Activated T-cell treated with anti-CD3 and anti-CD28 coated beads for 4 hours (primary cell): ENCODE measurements at places on chromosomes 2 and 18.

DNA sequence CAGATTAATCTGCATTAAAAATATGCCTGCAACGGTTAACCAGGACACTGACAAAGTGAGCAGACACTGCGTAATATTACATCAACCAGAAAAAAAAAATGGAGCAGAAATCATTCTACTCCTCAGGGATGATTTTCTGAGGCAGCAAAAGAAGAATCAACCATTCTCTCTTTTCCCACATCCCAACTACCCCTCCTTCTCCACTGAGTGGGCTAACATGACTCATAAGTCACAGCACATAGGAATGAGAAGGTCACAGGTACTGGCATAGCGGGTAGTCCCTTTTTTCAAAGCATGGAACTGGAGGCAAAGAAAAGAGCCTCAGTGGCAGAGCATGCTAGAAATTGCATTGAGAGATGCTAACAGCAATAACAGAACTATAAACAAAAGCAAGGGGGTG is 54.3 kb upstream of the TSPYL6 start:
- DNase-seq: no peak

- DNase-seq: no peak
Observed at GRCh38 chr2:183375821-183376220, 251.6 kb downstream of the NUP35 start.

DNA sequence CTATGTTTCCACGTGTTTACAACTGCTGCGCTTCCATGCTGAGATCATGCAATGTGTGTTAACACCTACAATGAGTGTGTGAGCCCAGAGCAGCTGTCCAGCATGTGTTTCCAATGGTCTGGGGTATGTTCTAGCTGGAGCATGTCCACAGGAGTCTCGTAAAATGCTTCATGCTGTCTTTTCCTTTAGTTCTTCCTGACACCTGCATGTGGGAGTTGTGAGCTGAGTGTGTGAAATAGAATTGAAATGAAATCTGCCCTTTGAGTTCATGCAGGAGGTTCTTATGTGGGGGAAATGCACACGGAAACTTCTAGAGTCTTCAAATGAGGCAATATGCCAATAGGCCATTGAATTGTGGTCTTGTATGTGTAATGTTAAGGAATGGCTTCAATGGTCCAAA is 205.1 kb downstream of the RND3 start:
- no peak for DNase-seq

GRCh38 chr2:38500283-38500634 is 102.5 kb downstream of the HNRNPLL start:
- no peak for DNase-seq

- DNase-seq: no peak
Observed at GRCh38 chr2:6556755-6557154, 309.0 kb downstream of the CMPK2 start.

DNA sequence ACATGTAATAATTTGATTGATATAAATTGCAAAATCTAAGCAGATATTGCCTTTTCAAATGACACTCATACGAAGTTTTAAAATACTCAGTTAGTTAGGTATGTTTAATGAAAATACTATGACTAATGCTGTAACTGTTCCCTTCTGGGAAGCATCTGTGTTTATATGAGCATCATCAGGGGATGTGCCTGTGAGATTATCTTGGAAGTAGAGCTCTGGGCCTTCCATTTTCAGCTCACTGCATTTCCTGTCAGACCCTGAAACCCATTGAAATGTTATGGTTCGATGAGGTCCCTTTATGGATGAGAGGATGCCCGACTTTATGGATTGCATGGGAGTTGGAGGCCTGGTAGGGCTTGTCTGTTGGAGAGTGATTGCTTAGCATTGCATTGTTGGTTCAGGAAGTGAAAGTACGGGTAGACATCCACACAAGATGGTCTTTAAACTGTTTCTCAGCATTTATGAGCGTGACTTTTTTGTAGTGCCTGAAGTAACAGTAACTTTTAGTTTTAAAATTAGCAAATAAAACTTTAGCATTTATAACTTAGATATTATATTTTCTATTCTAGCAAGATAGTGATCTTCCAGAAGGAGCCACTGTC is 28.7 kb downstream of the ELP2 start:
- no peak for DNase-seq

DNA sequence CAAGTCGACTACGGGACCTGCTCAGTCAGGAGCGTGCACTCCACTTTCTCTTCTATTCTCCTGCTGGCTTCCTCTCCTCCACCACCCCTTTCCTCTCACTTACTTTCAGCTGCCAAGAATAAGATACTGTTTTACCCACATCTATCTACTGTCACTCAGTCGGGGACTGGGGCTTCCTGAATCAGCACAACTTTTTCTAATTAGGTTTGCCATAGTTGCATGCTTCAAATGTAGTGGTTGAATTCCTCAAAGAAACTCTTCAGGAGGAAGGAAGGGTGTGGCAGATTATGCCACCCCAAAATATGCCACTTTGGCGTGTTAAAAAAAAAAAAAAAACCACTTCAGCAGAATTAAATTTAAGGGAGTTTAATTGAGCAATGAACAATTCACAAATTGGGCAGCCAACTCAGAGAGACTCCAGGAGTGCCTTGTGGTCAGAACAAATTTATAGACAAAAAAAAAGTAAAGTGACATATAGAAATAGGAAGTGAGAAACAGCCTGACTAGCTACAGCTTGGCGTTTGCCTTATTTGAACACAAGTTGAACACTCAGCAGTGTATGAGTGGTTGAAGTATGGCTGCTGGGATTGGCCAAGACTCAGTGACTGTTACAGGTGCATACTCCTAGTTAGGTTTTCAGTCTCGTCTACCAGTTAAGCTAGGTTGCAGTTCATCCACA is 32.5 kb upstream of the RMDN2 start:
- no peak for DNase-seq

- no peak for DNase-seq
Observed at GRCh38 chr2:164719996-164720941, 99.0 kb upstream of the GRB14 start.

GRCh38 chr2:119263656-119264055 is 40.0 kb downstream of the STEAP3 start:
- DNase-seq: no peak

- no peak for DNase-seq
Observed at GRCh38 chr2:36338827-36339145, 16.8 kb upstream of the CRIM1 start.

- no peak for DNase-seq
Observed at GRCh38 chr2:106130251-106130998, 63.7 kb downstream of the UXS1 start.

DNA sequence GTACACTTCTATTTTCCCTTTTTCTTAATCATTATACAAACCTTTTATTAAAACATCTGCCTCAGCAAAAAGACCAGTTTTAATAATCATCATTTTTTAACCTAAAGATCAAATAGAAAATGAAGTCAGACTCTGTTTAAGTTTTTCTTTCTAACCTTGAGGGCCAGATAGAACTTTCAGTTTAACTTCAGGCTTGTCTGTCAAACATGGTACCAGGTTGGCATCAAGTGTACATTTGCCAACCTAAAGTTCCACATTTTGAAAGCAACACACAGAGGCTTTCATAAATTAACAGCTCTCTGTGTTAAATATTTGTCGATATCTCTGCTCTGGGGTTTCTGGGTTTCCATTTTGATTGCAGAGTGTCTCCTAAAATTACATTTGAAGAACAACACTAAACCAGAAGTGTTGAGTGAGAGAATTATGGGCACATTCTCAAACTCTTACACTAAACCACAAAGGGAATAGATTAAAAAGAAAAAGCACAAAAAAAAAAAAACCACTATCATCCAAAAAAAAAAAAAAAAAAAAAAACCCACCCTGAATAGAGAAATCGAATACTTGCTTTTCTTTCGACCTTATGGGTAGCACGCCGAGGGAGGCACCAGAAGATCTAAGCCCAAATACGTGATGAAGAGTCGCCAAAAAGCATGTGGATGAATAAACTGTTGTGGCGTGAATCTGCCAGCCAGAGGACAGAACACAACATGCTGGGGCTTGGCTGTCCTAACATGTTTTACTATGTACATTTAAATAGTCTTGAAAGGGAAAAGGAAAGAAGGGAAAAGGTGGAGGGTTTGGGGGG is 166.2 kb downstream of the TCF4 start:
- DNase-seq: no peak

DNA sequence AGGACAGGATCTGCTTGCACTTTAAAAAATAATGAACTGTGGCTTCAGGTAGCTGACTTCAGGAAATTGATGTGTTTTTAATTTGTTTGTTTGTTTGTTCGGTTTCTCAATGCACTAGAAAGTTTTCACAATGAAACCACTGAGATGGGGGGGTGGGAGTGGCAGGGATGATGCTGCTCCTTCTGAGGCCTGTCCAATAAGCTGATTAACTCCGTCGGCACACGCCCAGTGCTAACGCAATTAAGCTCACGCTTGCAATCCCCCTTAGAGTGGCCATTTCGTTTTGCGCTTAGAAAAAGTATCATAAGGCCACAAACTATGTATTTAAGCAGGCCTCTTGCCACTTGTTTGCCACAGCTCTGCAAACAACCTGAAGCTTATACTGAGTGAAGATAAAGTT is 12.5 kb upstream of the GPR39 start:
- no peak for DNase-seq

GRCh38 chr2:105179469-105180372 is 61.8 kb upstream of the GPR45 start:
- DNase-seq: no peak

GRCh38 chr2:88671786-88672427 is 19.6 kb upstream of the RPIA start:
- no peak for DNase-seq

GRCh38 chr2:76625101-76625500 is 897.1 kb downstream of the LRRTM4 start:
- no peak for DNase-seq

GRCh38 chr2:118969734-118970395 is 27.9 kb downstream of the MARCO start:
- no peak for DNase-seq

GRCh38 chr2:186135686-186136085 is 350.4 kb upstream of the ZC3H15 start:
- no peak for DNase-seq

- no peak for DNase-seq
Observed at GRCh38 chr2:233338046-233338445, 16.2 kb upstream of the DGKD start.

DNA sequence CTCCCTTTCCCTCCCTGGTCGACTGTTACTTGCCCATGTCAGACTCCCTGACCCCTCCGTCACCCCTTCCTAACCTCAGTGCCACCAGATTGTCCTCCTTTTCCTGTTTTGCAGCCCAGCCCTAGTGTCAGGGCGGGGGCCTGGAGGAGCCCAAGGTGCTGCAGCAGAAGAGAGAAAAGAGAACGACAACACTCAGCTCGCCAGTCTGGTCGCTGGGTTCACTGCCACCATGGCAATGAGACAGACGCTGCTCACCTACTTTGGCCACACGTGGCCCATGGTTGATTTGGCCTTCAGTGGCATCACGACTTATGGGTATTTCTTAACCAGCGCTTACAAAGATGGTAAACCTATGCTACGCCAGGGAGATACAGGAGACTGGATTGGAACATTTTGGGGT is 108.4 kb upstream of the RMDN2 start:
- no peak for DNase-seq

DNA sequence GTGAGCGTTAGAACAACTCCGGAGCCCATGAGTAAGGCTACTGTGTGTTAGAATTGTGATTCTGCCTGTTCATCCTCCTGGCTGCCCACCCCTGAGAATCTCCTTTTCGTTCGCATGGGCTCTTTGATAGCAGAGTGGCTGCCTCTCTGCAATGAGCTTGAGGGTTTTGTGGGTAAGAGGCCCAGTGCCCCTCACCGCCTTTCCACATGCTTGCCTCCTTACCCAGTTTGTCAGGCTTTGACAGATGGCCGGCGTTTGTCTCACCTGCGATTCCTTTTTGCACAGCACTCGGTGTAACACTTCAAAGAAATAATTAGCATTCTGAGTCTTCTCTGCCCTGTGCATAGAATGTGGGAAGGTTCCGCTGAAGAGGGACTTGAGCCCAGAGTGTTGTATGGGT is 138.0 kb downstream of the RHBDD1 start:
- no peak for DNase-seq

DNA sequence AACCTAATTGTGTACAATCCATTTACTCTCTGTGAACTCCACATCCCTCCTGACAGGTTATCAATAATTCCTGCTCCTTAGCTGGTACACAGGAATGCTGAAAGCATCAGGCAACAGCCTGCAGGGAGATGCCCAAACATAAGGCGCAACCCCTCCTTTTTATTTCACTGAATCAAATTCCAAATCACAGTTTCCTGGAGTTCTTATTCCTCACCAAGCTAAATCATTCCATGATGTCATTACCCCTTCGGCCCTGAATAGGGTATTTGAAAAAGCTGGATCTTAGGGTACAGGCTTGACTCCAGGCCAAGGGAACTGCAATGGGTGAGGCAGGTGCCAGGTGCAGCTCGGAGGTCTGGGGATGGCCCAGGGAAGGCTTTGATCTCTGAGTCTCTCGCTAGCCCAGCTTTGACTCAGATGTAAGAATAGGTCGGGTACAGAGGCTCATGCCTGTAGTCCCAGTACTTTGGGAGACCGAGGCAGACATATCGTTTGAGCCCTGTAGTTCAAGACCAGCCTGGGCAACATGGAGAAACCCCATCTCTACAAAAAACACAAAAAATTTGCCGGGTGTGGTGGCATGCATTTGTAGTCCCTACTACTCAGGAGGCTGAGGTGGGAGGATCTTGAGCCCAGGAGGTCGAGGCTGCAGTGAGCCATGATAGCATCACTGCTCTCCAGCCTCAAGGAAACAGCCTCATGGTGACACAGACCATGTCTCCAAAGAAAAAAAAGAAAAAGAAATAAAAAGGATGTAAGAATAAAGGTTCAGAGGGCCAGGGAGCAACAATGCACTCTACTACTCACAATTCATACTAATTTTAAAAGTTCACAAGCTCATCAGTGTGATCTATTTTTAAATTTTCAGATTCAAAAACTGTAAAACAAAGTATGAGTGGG is 6.8 kb downstream of the FHL2 start:
- no peak for DNase-seq

DNA sequence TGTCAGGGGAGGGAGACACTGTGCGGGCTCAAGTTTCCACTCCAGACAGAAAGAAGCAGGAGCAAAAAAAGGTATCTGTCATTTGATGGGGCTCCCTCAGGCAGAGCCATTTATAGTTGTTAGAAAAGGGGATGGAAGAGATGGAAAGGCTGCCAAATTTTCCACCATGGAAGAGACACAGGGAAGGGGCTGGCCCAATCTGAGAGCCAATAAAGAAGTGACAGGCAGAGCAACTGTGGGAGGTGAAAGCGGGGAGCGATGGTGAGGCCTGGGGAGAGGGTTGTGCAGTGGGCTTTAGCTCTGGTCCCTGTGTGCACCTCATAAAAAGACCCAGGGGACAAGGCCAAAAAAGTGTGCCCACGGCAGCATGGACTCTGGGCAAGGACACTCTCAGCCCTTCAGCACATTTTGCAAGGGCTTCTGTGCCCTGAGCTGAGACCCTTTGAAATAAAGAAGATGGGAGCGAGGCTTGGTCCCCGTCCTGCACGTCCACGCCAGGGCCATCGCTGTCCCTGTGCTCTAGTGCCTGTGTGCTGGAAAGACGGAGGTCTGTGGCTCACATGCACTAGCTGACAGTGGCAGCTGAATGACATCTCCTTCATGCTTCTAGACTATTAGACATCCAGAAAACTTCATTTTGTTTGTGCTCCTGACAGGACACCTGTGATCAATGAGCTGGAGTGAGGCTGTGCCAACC is 456.7 kb upstream of the HS6ST1 start:
- no peak for DNase-seq

- DNase-seq: no peak
Observed at GRCh38 chr18:2244641-2245040, 326.7 kb downstream of the METTL4 start.
